ENCODE measurements at places on chromosomes 5 and 9.
A peak's percentile ranks its signal among the peaks of the same experiment; 100 is the strongest.

DNA sequence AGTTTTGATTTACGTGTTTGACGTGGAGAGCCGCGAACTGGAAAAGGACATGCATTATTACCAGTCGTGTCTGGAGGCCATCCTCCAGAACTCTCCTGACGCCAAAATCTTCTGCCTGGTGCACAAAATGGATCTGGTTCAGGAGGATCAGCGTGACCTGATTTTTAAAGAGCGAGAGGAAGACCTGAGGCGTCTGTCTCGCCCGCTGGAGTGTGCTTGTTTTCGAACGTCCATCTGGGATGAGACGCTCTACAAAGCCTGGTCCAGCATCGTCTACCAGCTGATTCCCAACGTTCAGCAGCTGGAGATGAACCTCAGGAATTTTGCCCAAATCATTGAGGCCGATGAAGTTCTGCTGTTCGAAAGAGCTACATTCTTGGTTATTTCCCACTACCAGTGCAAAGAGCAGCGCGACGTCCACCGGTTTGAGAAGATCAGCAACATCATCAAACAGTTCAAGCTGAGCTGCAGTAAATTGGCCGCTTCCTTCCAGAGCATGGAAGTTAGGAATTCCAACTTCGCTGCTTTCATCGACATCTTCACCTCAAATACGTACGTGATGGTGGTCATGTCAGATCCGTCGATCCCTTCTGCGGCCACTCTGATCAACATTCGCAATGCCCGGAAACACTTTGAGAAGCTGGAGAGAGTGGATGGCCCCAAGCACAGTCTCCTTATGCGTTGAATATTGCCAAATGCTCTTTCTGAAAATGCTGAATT is 850 bp downstream of the RRAGA start:
- peak; percentile 65 for DNase-seq

- peak; percentile 2 for DNase-seq
These were observed 269.7 kb downstream of the ISL1 start for GRCh38 chr5:51652980-51653379.

GRCh38 chr9:98099898-98100297 is 19.1 kb downstream of the TRIM14 start:
- no peak for DNase-seq

DNA sequence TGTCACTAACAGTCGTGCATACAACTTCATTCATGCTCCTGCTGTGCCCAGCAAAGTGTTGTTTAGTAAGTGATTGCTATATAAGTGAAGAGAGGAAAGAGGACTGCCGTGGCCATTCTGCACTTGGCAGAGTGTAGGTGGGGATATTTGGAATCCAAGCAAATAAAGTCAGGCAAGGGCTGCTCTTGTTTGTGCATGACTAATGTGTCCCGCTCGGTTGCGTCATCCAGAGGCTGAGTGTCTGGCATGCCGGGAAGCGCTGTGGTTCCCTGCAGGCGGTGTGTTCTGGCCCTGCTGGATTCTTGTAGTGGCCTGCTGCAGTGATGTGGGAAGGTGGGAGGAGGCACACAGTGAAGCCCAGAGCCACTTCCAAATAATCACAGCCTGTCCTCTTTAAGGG is 136.9 kb upstream of the ANKH start:
- peak; percentile 97 for DNase-seq

- no peak for DNase-seq
These were observed 83.7 kb upstream of the SARDH start for GRCh38 chr9:133821601-133822429.

GRCh38 chr9:124110307-124110915 is 98.8 kb downstream of the LHX2 start:
- DNase-seq = peak; percentile 64

GRCh38 chr9:134066526-134066912 is 1.3 kb downstream of the BRD3 start:
- peak; percentile 23 for DNase-seq

- DNase-seq = no peak
These were observed 297.6 kb downstream of the NTRK2 start for GRCh38 chr9:84966876-84967830.

GRCh38 chr9:130426883-130427282 is 17.9 kb upstream of the ASS1 start:
- DNase-seq = peak; percentile 78

GRCh38 chr9:75147638-75148037 is 59.3 kb downstream of the OSTF1 start:
- peak; percentile 29 for DNase-seq

- DNase-seq = peak; percentile 44
These were observed 340.3 kb downstream of the KDM4C start for GRCh38 chr9:7097785-7098752.

DNA sequence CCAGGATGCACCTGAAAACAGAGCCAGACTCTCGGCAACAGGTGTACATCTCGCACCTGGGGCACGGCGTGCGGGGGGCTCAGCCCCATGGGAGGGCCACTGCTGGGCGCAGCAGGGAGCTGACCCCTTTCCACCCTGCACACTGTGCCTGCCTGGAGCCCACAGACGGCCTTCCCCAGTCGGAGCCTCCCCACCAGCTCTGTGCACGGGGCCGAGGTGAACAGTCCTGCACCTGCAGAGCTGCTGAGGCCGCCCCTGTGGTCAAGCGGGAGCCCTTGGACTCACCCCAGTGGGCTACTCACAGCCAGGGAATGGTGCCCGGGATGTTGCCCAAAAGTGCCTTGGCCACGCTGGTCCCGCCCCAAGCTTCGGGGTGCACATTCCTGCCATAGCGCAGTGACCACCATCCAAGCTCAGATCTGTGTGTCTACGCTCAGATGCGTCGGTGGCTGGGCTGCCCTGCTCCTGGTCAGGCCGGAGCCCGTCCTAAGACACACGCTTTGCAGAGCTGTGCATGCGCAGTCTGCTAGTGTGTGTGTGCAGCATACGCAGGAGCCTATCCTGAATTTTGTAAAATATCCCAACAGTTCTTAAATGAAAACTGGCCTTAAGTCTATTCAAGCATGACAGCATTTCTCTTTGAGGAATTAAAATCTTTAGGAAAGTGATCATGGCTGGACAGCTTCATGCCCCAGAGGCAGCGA is 8.4 kb upstream of the EXOC3 start:
- DNase-seq = no peak

DNA sequence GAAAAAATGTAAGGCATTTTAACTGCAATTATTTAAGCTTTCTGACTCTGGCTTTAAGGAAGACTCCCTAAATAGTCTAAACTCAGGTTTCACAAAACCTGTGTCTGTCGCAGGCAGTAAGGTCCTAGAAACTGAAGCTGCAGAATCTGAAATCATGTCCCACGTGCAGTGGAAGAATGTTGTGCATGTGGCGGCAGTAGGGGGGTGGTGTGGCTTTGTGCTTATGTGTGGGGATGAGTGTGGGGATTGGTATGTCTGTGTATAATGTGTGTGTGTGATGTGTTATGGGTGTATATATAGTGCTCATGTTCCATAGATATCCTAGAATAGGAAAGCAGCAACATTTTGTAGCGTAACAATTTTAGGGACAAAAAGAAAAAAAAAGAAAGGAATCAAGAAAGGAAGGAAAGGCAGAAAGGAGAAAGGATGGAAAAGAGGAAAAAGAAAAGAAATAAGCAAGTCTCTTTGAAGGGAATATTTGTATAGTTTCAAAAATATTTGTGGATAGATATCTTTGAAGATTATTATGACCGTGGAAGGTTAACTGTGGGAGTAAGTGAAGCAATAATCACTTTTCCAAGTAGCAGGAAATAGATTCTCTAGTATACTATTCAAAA is 6.6 kb downstream of the ANKDD1B start:
- DNase-seq = no peak

DNA sequence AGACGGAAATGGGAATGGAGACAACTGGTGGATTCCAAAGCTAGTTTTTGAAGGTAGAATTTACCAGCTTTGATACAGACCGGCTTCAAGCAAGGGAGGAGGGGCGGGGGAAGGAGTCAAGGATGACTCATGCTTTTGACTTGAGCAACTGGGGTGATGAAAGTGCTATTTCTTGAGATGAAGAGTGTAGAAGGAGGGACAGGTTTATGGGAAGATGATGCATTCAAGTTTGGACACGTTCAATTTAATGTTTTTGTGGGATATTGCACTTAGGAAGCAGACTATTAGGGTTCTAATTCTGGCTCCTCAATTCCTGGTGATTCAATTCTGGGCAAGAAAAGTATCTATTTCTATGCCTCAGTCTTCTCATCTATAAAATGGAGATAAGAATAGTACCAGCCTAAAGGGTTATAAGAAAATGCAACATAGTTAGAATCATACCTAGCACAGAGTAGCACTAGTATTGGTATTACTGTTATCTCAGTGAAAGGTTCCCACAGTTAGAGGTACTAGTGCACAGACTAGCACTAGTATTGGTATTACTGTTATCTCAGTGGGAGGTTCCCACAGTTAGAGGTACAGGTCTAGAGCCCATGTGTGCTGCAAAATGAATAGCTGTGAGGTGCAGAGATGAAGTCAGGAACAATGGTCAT is 4.6 kb downstream of the NIPAL4 start:
- peak; percentile 92 for DNase-seq

GRCh38 chr5:132421462-132421861 is 52.0 kb downstream of the SLC22A5 start:
- DNase-seq = no peak

DNA sequence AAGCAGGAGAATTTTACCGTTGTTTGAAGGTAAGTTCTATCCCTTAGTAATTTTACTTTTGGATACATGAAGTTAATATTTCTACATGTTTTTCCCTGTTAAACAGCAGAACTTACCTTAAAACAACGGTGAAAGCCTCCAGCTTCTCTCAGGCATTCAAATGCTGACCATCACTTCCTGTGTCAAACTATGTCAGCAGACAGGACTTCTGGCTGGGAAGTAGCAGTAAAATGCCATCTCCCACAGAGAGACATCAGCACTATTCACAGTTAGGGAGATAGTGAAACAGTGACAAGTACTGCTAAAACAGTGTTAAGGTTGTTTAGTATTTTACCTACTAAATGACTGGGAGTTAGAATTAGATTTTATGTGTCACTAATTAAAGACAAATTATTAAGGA is 34.2 kb upstream of the GOLGA1 start:
- DNase-seq = no peak

- no peak for DNase-seq
These were observed 298.6 kb upstream of the MEF2C start for GRCh38 chr5:89181546-89181945.

- DNase-seq = peak; percentile 28
These were observed 142.1 kb upstream of the ADAMTSL1 start for GRCh38 chr9:18331808-18332209.

DNA sequence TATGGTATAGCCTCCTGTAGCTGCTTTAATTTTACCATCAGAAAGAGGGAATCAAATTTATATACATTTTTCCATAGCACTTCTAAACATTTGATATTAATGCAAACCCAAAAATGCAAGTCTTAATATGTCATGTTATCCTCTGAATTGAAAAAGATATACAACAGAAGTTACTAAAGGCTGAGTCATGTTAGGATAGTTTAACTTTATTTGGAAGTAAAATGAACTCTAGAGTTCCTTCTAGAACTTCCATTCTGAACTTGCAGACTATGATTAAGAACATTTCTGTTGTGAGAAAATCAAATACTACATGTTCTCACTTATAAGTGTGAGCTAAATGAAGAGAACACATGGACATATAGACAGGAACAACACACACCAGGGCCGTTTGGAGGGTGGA is 317.3 kb upstream of the PRR16 start:
- DNase-seq = no peak

- peak; percentile 27 for DNase-seq
These were observed 1.6 kb upstream of the SEMA6A start for GRCh38 chr5:116576053-116576713.

DNA sequence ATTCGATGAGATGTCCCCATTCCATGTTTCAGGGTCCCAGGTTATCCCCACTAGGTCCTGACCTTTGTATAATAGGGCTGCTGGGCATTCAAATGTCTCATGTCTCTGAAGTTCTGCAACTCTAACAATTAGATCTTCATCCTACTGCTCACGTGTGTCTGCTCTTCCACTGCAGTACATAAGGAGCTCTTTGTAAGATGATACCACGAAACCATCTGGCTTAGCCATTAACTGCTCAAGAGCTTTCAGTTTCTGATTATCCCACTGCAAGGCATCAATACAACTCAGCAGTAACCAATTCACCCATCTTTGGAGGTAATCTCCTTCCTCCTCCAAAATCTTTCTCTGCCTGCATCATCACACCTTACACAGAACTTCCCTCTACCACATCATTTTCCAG is 49.9 kb upstream of the PPP2CA start:
- DNase-seq = peak; percentile 25

GRCh38 chr5:118211606-118212005 is 776.7 kb downstream of the DTWD2 start:
- DNase-seq = no peak

- DNase-seq = no peak
These were observed 102.6 kb upstream of the ALDH1B1 start for GRCh38 chr9:38289866-38290245.

GRCh38 chr9:2344436-2344835 is 277.2 kb upstream of the VLDLR start:
- DNase-seq = no peak

DNA sequence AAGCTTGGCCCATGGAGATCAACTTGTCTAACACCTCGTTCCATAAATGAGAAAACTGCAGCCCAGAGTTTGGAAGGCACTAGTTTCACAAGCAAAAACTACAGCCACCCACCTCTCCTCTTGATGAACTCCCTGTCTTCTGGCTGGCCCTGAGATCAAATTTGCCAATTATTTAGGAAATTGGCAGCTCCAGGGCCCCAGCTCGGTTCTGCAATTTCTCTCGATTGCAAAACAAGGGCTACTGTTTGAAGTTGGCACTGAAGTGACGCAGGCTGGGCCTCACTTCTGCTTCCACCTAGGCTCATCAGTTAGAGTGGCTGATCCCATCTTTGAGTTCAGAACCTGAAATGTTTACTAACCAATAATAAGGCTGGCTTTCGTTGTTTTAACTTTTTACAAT is 3.7 kb upstream of the GPX3 start:
- DNase-seq = no peak

GRCh38 chr9:124300312-124300711 is 42.6 kb downstream of the NEK6 start:
- DNase-seq = no peak

- no peak for DNase-seq
These were observed 79.3 kb downstream of the RMI1 start for GRCh38 chr9:84059936-84060335.

DNA sequence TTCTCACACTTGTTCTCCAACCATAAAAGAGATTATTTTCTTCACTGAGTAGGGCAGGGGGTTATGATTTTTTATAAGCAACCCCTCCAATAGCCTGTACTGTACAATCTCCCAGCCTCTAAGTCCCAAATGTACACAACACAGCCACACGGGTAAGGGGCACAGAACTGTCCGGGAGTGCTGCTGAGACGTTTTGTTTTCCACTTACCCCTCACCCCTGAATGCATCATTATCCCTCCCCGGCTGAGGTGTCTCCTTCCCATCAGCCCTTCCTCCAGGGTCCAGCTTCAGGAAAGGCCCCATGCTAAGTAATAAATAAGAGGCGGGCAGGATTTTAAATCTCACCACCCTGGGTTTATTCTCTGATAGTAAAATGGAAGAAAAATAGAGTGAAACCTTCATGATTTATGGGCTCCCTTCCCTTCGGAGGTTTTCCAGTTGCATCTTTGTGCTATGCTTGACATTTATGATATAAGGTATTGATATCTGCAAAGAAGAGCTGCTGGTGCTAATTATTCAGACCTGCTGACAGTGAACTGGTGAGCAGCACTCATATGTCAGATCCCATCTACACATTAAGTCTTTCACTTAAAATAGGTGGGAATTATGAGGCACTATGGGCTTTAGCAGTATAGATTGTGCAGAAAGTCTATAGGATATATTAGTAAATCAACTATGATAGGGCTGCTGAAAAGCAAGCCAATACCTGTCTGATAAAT is 67.2 kb upstream of the MEGF10 start:
- no peak for DNase-seq

Data from M059J (cell line).